Stimulated activated CD8-positive, alpha-beta memory T cell treated with anti-CD3 and anti-CD28 coated beads, Interleukin-7, amount 100 ng/mL, for 1 hour (primary cell): ENCODE measurements at places on chromosomes 5 and 9.

- no peak for DNase-seq
These were observed 94.4 kb downstream of the RMI1 start for GRCh38 chr9:84075004-84075403.

- no peak for DNase-seq
These were observed 58.1 kb downstream of the MARCHF3 start for GRCh38 chr5:126972062-126972895.

- DNase-seq: no peak
These were observed 62.1 kb downstream of the TMOD1 start for GRCh38 chr9:97563458-97564135.

DNA sequence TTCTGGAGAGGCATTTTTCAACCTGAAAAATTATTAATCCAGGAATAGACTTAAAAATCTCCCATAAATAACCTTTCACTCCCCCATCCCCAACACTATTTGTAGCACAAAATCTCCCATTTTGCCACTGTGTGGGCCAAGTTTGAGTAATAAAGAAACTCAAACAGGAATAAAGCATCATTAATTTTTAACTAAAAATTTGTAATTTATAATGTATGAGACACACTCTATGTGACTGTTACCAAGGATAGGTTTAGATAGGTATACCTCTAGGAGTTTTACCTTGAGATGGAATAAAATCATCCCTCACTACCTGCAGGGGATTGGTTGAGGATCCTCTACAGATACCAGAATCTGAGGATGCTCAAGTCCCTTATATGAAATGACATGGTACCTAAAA lies 30.1 kb downstream of the CHD1 start:
- no peak for DNase-seq

DNA sequence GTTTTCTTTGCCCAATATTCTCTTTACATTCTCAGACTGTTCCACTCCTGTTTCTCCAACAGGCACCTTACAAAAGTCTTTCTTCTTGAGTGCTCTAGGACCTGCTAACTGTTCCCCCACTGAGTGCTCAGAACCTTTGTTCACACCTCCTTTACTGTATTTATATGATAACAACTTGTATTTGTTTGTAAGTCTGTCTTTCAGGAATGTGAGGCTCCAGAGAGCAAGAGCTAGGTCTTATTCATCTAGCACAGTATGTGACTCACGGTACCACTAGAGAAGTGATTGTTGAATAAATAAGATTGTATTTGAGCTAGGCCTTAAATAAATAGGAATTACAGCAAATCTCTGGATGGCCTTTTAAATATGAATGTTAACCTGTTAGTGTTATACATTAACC lies 42.5 kb upstream of the MYOT start:
- no peak for DNase-seq

DNA sequence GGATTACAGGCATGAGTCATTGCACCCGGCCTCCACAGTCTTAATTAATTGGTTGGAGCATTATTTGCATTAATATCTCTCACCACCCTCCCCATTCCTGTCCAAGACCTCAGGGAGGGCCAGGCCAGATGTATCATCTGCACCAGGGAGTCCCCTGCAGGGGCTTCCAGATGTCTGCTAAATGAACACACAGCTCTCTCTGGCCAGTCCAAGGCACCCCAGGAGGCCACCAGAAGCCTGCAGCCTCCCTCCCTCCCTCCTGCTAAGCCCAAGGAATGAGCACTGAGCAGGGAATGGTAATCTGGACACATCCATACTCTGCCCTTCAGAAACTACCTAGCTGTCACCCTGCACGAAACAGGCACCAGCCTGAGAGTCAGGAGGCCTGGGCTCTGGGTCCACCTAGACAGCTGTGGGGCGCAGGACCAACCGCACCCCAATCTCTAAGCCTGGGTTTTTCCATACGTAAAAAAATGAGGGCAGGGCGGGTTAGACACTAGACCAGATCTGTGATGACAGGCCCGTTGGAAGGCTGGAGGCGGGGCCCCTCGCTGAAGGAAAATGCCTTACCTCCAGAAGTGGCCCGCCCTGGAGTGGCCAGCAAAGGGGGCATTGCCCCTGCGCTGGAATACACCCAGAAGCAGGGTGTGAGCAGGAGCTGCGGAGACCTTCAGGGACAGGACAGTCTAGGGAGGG lies 8.3 kb downstream of the CIZ1 start:
- DNase-seq: no peak

DNA sequence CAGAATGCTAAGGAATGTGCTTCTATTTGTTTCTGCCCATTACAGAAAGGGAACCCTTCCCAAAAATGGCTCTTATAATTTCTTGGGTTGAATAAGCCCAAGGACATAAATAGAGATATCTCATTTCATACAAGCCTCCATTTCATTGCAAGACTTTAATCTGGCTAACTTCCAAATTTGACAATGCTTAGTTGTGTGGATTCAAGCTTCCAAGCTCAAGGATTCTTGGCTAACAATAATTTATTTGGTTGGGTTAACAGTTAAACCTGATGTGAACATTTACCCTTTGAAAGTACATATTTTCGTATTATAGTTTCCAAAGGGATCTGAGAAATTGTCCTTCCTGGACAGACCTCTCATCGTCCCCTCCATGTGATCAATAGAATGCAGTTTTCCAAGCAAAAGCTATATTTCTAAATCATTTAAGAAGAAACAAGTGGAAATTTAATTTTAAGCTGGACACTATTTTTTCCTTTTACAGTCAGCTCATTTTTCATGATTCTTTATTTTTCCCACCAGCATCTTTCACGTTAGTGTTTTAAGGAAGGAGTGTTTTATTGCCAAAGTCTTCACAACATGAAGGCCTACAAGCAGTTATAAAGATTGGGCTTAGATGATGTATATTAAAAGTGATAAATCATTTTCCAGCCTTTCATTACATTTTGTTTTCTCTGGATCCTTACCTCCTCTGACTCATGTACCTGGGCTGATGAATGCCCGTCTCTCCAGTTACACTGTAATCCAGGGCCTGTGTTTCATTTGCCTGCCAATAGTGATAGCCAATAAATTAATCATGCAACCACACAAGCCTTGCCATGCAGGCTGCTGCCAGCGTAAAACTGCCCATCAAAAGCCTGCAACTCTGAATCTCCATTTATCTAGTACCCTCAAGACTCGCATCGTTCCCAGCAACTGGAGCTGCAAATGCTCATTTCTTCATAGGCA lies 176.7 kb downstream of the NTRK2 start:
- no peak for DNase-seq

- DNase-seq: no peak
These were observed 24.1 kb downstream of the SLC1A3 start for GRCh38 chr5:36630201-36631145.

DNA sequence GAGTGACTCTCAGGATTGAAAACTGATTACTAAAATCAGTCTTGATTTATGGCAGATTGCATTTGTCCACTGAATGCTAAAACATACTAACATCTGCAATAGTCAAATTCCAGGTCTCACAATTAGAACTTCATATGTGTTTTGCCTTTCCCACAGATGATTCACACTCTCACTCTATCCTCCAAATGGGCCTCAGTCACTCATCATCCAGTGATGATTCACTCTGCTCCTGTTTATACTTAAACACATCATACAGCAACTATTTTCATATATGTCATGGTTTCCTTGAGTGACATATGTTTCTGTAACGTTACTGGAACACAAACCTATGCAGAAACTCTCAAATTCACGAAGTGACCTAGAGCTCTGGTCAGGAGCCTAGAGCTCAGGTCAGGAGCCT lies 512.9 kb downstream of the HINT1 start:
- DNase-seq: no peak

DNA sequence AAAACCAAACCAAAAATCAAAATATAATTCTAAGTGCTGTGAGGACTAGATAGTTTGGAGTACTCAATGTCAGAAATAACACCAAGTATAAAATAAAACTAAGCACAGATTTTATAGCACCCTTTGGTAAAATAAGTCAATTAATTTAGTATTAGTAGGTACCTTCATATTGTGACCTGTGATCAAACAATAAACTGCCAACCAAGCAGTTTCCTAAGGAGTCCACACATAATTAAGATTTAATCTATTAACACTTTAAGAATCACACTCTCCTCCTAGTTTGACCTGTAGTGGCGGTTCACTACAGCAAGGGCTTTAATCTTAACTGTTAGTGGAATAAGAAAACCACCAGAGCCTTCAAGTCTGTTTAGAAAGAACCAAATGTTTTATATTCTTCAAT lies 2.8 kb downstream of the HNRNPK start:
- DNase-seq: no peak

- no peak for DNase-seq
These were observed 42.4 kb downstream of the SERINC5 start for GRCh38 chr5:80213466-80213865.

- no peak for DNase-seq
These were observed 333.1 kb downstream of the ASTN2 start for GRCh38 chr9:117081641-117082317.

DNA sequence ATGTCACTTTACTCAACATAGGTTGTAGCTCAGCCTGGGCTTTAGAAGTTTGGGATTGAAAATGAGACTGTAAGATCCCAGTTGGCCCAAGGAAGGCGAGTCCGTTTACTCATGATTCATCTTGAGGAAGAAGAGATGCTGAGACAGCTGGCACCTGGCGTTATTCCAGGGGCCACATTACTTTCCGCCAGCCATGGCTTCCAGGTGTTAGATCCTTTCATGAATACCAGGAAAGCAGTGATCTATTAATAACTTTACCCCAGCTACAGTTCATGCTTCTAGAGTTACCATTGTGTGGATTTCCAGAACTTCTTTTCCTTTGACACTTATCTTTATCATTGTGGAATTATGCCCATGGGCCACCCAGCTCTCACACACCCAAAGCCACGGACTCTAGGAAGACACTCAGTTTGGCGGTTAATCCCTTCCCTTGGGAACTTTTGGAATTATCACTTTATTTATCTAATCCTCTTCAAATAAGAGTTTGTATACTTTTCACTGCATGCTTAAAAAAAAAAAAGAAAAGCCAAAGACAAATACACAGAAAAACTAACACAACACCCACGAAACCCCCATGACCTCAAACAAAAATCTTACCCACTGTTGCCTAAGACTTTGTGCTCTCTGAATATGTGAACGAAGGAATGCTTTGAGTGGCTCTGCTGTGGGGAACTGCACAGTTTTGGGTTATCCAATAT lies 26.9 kb downstream of the RAI14 start:
- DNase-seq: no peak

DNA sequence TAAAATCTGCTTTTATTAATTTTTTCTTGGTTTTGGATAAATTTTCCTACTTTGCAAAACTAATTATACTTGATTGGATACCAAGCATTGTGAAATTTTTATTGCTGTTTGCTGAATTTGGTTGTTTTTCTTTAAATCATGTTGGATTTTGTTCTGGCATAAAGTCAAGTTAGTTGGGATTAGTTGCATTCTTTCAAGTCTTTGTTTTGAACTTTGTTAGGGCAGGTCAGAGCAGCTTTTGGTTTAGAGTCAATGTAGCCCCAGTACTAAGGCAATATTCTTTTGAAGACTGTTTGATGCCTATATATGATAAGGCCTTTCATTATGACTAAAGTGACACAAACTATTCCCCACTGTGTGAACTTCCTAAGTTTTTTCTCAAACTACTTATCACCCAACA lies 531.1 kb downstream of the RASEF start:
- DNase-seq: no peak

DNA sequence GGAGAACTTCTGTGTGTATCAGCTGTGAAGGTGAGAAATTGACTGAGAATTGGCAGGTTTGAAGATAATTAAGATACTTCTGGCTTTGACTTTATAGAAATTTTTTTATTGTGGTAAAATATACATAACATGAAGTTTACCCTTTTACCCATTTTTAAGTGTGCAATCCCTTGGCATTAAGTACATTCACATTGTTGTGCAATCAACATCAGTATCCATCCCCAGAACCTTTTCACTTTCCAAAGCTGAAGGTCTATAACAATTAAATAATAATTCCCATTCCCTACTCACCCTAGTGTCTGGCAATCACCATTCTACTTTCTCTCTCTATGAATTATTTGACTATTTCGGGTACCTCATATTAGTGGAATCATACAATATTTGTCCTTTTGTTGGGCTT lies 69.9 kb downstream of the ACTBL2 start:
- DNase-seq: no peak

DNA sequence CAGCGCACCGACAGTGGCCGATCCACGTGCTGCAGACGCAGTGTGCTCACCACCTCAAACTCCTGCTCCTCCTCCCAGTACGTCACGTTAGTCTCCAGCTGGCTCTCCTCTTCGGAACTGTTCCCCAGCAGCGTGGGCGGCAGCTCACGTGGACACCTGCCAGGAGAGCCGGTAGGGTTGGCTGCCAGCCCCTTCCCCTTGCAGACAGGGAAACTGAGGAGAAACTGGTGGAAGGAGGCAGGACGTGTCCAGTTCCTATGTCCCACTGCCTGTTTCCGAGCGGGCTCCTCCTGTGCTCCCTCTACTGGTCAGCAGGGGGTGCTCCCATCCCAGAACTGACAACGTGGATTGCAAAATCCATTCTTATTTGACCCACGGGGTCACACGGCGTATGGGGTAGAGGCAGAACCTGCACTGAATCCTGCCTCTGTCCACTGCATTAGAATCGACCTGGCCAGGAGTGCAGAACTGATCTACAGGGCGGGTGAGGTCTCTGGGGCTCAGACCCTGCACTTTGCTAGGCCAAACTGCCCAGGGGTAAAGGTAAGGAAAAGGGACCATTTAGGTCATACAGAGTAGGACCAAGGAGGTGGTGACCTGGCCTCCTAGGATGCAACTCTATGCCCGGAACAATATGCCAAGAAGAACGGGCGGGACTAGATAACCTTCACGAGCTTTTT lies 25.7 kb downstream of the PDGFRB start:
- no peak for DNase-seq

DNA sequence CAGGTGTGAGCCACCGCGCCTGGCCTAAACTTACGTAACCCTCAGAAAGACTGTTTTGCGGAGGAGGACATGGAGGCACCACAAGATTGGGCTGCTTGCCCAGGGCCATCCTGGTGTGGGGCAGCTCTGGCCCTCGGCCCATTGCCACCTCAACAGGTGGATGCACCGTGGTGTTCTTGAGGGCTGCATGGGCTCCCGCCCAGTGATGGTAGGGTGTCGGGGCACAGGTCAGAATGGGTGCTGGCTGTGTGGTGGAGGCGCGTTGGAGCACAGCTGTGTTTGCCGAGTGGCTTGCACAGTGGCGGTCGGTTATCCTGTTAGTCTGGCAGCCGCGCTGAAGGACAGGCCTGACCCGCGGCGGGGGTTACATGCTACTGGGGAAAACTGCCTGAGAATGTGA lies 196.9 kb downstream of the CACNA1B start:
- DNase-seq: no peak

GRCh38 chr5:5980538-5980895 lies 397.8 kb downstream of the MED10 start:
- DNase-seq: no peak
